ENCODE measurements at places on chromosomes 2 and 18.

DNA sequence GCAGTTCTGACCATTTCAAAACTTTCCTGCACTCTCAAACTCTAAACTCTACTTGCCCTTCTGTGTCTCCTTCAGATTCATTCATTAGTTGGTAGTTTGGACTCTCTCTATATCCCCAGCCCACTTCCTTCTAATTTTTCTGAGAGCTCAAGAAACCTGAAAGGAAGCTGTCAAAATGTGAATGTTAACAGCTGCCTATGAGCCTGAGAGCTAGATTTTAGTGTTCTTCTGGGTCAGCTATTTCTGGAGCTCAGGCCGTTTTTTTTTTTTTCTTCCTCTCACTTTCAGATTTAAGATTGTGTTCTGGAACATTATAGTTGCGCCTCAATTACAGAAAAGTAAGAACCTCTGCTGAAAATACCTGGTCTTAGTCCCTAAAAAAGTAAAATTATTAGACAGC, 73.1 kb downstream of the RTN4 start:
- no peak for DNase-seq

GRCh38 chr18:24014062-24014985, at the start of gene TTC39C:
Gene TTC39C (plus strand): TSS chr18:24014754. CDS start chr18:24014872, 118 bp downstream.
- DNase-seq = peak; percentile 75

DNA sequence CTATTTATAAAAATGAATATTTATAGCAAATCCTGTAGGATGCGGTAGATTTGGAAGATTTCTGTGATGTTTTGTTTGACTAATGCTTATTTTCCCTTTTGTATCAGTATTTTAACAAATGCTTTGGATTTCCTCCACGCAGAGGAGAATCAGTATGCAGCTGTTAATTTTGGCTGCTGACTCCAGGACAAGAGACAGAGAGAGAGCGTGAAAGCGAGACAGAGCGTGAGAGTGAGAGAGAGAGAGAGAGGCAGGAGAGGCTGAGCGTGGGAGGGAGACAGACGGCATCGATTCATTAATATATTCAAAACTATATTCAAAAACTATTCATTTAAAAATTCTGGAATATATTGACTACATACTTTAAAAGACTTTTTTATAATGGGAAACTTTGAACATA, 62.5 kb downstream of the RRM2 start:
- DNase-seq = no peak

GRCh38 chr18:2526329-2526728, 45.0 kb downstream of the METTL4 start:
- DNase-seq = no peak

DNA sequence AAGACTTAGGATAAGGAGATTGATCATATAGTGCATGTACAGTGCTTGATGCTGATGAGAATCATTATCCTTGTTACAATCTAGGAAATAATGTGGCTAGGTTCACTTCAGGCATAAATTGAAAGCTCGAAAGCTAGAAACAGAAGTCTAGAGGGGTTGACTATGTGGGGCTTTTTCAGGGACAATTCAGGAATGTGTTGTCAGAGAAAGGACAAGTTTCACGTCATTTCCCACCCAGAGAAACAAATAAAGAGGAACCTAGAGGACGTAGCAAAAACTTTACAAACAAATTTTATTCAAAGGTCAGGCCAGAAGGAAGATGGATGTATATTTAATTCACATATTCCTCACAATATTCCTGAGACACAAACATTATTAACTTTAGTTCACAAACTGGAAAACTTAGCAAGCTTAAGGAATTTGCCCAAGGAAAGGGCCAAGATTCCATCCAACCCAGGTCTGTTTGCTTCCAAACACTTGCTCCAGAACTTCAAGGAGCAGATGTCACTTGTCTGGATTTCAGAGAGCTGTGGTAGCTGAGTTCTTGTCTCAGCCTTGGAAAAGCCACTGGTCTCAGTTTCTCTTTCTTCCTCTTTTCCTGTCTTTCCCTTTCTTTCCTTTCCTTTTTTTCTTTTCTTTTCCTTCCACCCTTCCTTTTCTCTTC, 7.4 kb downstream of the CYRIA start:
- DNase-seq = no peak

- no peak for DNase-seq
These were observed 149.6 kb upstream of the SH3BP4 start for GRCh38 chr2:234802071-234802844.

GRCh38 chr2:32772638-32773447, 145.0 kb downstream of the TTC27 start:
- DNase-seq = peak; percentile 67

All from NAMALWA (cell line).